ENCODE measurements at places on chromosomes 6 and 20. TPM values are rescaled to one million over a fixed set of nuclear protein-coding genes. Genes with fewer than 3 reads are reported as not detected.

- DNase-seq = no peak
Measured at GRCh38 chr6:101830501-101831031, 437.1 kb downstream of the GRIK2 start.

GRCh38 chr6:69756907-69757306 is 39.9 kb downstream of the LMBRD1 start:
- DNase-seq = no peak

DNA sequence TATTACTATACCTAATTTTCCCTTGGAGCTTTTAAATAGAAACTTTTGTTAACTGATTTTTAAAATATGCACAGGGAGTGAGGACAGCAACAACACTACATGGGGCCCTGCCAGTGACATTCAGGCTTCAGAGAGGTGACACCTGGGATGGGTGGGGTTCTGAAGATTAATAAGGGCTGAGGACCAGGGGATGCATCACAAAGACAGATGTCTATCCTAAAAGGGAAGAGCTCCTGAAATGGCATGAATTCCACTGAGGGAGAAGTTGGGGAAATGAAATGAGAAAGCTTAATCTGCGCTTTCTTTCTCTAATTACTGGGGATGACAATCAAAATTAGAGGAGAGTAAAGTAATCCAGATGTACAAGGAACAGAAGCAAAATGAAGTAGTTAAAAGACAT is 162.8 kb downstream of the BTBD9 start:
- DNase-seq = no peak

- no peak for DNase-seq
Measured at GRCh38 chr20:32924781-32925180, 66.1 kb downstream of the EFCAB8 start.

GRCh38 chr20:59042151-59042795 is at the start of gene PRELID3B:
PRELID3B (minus strand) TSS chr20:59042786; CDS start chr20:59042730, 56 bp downstream.
- DNase-seq = no peak

GRCh38 chr20:6061544-6061943 is 7.7 kb upstream of the LRRN4 start:
- DNase-seq = no peak

DNA sequence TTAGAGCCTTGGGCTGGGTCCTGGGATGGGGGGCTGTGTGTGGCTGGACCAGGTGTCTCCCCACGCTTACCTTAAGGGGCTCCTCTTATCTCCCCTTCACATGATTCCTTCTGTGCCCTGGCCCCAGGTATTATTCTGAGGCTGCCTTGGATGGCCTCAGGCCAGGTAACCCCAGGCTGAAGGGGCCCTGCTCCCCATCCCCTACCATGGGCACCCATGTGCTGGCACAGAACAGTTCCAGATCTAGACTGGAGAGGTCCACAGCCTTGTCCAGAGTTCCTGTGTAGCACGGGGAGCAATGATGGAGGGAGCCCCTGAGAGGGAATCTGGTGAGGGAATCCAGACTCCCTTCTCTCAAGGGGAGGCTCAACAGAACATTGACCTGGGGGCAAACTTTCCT is 32.1 kb downstream of the MOCS1 start:
- DNase-seq = no peak

DNA sequence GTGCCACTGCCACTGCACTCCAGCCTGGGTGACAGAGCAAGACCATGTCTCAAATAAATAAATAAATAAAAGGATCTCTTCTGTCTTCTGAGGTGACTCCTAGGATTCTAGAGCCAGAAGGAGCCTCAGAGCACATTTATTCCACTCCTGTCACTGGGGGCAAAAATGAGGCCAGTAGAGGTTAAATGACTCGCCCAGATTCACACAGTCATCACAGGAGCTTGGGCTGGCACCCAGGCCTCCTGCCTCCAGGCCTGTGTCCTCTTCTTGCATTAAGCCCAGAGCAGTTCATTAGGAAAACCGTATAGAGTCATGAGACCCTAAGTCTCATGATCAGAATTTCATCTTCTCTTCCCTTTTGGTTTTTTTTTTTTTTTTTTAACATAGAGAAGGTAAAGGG is 243.3 kb downstream of the NRN1 start:
- DNase-seq = no peak

GRCh38 chr20:60352596-60352995 is 394.4 kb downstream of the CDH26 start:
- DNase-seq = no peak

DNA sequence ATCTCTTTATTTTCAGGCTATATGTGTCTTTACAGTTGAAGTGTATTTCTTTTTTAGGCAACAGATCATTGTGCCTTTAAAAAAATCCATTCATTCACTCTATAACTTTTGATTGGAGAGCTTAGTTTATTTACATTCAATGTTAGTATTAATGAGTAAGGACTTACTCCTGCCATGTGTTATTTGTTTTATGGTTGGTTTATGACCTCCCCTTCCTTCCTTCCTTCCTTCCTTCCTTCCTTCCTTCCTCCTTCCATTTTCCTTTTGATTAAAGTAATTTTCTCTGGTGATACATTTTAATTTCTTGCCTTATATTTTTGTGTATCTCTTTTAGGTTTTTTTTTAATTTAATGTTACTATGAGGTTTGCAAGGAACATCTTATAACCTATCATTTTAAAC is 1005.3 kb upstream of the EPHA7 start:
- no peak for DNase-seq

DNA sequence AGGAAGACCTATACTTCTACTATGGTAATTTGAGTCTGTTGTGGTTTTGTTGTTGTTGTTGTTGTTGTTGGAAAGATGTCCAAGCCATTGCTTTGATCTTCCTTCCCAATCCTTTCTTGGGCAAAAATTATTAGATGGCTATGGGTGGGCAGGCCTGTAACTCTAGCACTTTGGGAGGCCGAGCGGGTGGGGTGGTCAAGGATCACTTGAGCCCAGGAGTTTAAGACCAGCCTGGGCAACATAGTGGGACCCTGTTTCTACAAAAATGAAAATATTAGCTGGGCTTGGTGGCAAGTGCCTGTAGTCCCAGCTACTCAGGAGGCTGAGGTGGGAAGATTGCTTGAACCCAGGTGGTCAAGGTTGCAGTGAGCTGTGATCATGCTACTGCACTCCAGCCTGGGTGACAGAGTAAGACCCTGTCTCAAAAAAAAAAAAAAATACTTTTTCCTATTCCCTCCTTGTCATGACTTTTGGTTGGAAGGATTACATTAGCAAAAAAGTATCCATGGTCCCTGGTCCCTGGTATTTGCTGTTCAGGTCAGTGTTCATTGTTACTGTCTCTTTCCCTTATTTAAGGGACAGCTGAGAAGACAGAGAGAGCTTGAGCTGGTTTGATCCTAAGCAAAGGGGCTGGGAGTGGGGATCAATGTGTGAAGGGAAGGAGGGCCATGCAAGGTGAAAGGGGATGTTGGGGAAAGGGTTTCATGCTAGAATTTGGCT is 11.7 kb downstream of the NEU1 start:
- DNase-seq = no peak

DNA sequence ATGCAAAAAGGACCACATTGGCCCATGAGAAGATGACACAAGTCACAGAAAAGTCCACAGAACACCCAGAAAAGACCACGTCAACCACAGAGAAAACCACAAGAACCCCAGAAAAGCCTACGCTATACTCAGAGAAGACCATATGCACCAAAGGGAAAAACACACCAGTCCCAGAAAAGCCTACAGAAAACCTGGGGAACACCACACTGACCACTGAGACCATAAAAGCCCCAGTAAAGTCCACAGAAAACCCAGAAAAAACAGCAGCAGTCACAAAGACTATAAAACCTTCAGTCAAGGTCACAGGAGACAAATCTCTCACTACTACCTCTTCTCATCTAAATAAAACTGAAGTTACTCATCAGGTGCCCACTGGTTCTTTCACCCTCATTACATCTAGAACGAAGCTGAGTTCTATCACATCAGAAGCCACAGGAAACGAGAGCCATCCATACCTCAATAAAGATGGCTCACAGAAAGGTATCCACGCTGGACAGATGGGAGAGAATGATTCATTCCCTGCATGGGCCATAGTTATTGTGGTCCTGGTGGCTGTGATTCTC is 11.2 kb downstream of the MUCL3 start:
- DNase-seq = no peak

- DNase-seq = no peak
Measured at GRCh38 chr6:9292975-9293374, 857.6 kb upstream of the SLC35B3 start.

- DNase-seq = no peak
Measured at GRCh38 chr6:56734335-56734734, 91.6 kb upstream of the DST start.

DNA sequence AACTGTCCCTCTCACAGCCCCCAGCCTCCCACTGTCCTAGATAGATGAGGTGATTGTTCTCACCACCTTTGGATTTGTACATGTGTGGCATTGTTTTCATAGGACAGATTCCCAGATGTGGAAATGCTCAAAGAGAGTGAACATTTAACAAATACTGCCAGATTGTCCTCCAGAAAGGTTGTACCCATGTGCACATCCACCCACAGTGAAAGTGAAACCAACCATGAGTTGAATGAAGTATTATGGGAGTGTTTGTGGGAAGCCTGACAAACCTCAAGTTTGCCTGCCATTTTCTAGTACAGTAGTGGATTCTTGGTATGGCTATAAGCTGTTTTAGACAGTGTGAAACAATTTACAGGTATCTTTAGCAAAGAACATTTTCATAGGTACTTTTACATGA is 42.7 kb downstream of the ANKRD6 start:
- DNase-seq = no peak

DNA sequence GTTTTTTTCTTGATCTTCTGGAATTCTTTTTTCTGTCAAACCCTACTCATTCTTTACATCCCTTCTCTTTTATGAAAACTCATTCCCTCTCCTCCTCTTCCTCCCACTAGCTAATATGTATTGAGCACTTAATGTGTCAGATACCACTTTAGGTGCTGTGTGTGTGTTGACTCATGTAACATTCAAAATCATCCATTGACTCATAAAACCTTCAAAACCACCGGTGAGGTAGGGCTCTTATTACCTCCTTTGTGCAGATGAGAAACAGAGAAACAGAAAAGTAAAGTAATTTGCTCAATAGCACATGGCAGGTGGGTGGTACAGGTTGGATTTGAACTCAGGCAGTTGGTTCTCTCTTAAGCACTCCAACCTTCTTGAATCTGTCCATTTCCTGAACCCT is 136.3 kb upstream of the NEDD9 start:
- DNase-seq = no peak

The DEFB126 gene
- total RNA-seq = not detected

The KIF6 gene
- 2.5 TPM for total RNA-seq

The MYT1 gene
- not detected for total RNA-seq

The SIGLEC1 gene
- total RNA-seq = 114 TPM

Measured in lower lobe of right lung (tissue), 2 donors.